Mesothelial cell of epicardium (in vitro differentiated cells): ENCODE measurements at places on chromosomes 16 and 17.

DNA sequence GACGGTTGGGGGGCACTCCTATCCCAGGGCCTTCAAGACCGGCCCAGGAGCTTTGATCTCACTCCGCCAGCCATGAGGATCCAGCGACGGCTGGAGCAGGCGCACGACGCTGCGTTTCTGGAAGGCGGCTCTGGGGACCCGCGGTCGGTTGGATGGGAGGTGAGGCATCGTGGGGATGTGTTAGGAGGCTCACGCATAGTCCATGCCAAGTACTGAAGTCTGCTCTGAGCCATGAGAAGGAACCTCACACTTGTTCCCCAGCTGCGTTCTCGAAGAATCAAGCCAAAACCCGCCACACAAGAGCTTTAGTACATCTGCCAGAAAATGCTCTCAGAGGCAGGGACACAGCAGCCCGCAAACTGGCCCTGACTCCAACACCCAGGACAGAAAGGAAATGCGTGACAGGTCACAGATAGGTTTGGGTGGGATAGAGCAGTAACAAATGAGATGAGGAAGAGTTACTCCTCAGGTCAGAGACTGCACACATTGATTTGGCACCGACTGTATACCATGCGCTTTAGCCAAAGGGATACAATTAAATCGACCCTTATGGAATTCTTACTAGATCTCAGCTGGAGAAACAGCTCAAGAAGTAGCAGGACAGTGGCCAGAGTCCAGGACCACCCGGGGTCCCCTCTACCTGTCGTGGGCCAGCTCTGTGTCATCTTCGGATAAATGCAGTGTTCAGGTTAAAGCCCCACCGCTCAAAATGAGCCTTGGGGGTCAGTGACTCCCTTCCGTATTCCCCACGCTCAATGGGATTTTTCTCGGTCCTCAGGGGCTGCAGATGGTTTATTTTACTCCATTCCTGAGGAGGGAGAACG, 6.7 kb upstream of the GSG1L start:
- DNase-seq = no peak

DNA sequence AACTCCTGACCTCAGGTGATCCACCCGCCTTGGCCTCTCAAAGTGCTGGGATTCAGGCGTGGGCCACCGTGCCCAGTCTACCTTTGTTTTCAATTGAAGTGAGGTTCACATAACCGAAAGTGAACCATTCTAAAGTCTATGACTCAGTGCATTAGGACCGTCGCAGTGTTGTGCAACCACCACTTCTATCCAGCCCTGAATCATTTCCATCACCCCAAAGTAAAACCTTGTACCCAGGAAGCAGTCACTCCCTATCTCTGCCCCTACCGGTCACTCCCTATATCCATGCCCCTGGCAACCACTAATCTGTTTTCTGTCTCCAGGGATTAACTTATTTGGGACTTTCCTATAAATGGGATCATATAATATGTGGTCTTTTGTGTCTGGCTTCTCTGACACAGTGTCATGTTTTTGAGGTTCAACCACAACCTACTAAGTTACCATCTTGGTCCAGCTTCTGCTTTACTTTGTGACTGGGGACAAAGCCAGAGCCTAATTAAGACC, 28.3 kb upstream of the CDC42EP4 start:
- no peak for DNase-seq

- no peak for DNase-seq
Measured at GRCh38 chr16:63938661-63939060, 1183.2 kb downstream of the CDH11 start.

GRCh38 chr17:40526668-40527067, 25.2 kb upstream of the TNS4 start:
- no peak for DNase-seq

DNA sequence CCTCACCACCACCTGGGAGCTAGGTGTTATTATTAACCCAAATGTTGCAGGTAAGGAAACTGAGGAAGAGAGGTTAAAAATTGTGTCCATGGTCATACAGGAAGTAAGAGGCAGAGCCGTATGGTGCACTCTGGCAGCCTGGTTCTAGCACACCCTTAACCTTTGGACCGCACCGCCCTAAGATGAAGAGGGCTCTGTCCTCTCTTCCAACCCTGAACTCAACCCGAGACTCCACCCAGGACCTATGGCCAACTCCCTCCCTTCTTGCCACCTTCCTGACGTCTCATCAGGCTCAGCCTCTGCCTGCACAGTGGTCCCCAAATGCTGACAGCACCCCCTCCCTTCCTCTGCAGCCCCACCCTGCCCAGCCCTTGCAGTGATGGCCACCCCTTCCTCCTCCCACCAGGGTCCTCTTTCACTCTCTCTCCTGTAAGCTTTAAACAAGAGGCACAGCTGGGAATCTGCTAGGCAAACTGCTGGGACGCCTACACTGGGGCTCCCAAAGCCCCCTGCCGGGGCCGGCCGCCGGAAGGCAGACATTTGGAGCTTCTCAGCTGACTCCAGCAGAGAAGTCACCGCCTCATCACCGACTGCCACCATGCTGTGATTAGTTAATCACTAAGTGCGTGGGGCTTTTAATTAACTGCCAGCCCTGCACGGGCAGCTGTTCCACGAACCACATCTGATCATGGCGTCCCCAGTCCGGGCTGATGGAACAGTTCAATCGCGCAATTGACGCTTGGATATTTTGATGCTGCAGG, 16.7 kb upstream of the C16orf78 start:
- DNase-seq = no peak
